Pancreas (tissue), 10 donors: ENCODE measurements at places on chromosomes 16 and 17.

DNA sequence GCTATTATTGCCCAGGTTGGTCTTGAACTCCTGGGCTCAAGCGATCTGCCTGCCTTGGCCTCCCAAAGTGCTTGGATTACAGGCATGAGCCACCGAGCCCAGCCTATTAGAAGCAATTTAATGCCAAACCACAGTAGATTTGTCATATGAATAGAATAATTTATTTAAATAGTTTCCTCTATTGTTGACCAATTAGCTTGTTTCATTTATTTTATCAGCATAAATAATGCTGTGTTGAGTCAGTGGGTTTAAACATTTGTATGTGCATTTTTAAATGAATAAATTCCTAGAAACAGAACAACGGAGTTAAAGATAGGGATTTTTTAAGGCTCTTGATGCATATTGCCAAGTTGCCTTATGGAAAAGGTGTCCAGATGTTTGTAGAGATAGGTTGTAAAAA, 26.7 kb downstream of the FTO start:
- no peak for DNase-seq

DNA sequence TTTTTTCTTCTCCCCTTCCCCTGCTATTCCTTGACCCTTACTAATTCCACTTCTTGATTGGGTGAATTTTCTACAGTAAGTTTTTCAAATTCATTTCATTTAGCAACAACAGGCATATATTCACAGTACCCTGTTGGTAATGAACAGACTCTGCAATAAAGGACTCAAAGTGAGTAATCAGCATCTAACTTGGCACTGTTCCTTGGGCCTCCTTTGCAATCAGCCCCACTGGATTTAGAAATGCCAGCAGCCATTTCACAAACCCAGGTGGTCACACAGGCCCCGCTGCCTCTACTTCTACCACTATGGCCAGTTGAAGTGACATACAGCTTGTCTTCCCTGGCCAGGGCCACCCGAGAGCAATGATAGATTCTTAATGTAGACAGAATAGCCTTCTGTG, 113.8 kb downstream of the CYB561 start:
- DNase-seq = no peak

- DNase-seq = no peak
Measured at GRCh38 chr17:50072925-50073324, 17.0 kb downstream of the ITGA3 start.

DNA sequence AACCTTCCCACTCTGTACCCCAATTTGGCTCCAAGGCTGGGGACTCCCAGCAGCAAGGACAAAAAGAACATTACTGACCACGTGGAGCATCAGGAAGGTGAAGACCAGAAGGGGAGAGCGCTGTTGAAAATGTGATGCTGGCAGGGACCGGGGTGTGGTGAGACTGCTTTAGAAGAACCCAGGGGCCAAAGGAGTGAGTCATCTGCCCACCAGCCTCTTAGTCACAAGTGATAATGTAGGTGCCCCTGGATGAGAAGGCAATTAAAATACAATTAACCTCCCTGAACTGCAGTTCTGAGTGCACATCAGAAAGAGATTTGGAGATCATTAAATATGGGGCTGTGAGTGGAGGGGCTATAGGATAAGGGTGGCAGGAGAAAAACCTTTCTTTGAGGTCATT, 366.6 kb upstream of the CCL2 start:
- DNase-seq = no peak

DNA sequence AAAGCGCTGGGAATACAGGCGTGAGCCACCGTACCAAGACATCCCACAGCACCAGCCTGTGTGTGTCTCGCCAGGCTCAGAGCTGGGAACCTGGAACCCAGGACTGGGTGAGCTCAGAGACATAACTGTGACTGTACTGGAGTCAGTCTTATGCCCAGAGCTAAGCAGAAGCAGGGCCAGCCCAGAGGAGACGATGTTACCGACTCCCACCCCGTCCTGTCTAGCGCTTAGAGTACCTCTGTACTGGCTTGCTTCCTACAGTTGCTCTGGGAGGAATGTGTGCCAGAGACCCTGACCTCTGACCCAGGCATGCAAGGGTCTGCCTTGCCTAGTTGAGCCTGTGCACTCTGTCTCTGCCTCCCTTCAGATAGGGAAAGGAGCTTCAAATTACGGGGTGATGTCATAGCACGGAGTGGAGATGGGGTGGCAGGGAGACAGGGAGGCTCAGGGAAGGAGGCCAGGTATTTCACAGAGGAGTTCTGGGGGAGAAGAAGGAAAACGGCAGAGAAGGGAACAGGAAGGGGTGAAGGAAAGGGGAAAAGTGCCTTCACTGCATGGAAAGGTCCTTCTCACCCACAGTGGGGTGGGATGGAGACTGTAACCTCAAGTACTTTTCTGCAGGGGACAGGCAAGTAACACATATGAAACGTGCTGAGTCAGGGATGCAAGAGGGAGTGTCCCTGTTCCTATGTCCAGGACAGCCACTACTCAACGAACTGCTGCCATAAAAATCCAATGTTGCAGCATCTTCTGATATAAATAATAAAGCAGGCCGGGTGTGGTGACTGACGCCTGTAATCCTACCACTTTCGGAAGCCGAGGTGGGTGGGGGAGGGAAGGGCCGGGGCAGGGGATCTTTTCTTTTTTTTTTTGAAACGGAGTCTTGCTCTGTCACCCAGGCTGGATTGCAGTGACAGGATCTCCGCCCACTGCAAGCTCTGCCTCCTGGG, 5.8 kb upstream of the ARMC5 start:
- no peak for DNase-seq

DNA sequence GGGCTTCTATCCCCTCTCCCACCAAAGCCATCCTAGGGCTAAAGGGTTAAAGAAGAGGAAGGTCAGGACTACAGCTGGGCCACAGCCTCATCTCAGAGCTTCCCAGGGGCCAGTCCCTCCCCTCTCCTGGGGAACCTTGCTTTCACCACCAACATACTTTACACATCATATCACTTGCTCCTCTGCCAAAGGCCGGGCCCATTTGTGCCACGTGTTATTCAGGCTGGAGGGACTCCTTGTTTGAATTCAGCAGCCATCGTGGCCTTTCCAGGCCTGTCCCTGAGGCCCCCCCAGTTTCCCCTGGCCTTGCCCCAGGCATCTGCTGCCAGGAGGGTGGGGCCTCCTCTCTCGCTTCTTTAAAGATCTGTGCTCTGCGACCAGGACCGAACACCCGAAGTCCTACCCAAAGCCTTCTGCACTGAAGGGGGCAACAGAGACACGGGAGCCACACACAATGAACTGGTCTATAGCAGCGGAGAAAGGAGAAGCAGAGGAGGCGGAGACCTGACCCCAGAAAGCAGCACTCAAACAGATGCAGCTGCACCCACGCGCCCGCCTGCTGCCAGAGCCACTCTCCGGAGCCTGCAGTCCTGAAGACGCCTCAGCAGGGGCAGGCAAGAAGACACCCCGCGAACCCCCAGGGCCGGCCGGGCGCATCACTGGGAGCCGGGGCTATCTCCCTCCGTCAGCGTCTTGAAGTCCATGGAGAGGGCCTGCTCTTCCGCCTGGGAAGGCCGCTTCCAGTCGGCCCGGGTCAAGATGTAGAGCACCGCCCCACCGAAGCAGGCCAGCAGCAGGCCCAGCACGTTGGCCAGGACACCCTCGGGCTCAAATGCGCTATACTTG, 12.1 kb downstream of the CYB561 start:
- peak; percentile 83 for DNase-seq

- DNase-seq = no peak
Measured at GRCh38 chr17:57612202-57613071, 132.7 kb downstream of the CCDC182 start.

- no peak for DNase-seq
Measured at GRCh38 chr17:50596191-50597037, 35.9 kb downstream of the CACNA1G start.

DNA sequence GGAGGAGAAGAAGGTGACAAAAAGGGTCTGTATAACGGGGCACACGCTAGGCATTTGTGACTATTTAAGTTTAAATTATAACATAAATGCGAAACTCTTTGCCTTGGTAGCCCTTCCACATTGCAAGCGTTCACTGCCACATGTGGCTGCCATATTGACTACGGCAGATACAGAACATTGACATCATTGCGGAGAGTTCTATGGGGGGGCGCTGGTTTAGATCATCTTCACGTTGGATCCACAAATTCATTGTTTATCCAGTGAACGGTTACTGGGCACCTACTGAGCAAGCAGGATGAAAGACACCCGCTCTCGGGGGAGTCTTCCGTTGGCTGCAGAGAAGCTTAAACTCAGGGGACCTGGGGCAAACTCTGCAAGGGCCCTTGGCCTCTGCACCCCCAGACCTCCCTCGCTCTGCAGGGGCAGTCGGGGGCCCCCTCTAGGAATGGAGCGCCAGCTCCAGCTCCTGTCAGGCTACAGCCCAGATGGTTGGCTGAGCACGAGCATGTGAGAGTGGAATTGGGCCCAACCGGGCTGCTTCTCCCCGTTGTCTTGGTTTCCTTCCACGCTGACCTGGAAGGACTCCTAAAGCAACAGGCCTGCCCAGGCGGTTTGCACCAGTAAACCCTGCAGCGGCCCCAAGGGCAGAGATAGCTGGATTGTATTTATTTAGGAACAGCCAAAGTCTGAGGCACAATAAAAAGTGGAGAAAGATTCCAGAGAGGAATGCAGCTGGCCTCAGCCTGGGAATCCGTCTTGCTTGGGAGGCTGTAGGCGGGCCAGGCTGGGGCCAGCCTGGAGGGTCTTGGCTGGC, 172.2 kb downstream of the SEC14L1 start:
- no peak for DNase-seq

- no peak for DNase-seq
Measured at GRCh38 chr17:27747462-27748359, 52.6 kb downstream of the NOS2 start.

- DNase-seq = no peak
Measured at GRCh38 chr17:20097330-20097729, 88.2 kb downstream of the SPECC1 start.

GRCh38 chr16:87701505-87701921, 64.3 kb downstream of the KLHDC4 start:
- DNase-seq = peak; percentile 58

DNA sequence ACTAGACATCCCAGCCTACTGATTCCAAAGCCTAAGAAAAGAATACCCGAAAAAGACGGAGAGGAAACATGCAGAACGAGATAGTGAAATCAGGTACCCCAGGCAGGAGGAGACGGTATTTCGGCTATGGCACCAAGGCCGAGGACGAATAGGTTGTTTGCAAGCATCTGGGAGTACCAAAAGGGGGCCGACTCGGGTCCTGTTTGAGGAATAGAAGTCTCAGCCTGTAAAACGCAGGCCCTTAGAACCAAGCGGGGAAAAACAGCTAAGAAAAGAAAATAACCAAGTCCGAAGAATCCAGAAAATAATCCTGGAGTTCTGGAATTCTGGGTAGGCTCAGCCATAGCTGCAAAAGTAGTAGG, 537 bp downstream of the SLC35B1 start:
- no peak for DNase-seq

DNA sequence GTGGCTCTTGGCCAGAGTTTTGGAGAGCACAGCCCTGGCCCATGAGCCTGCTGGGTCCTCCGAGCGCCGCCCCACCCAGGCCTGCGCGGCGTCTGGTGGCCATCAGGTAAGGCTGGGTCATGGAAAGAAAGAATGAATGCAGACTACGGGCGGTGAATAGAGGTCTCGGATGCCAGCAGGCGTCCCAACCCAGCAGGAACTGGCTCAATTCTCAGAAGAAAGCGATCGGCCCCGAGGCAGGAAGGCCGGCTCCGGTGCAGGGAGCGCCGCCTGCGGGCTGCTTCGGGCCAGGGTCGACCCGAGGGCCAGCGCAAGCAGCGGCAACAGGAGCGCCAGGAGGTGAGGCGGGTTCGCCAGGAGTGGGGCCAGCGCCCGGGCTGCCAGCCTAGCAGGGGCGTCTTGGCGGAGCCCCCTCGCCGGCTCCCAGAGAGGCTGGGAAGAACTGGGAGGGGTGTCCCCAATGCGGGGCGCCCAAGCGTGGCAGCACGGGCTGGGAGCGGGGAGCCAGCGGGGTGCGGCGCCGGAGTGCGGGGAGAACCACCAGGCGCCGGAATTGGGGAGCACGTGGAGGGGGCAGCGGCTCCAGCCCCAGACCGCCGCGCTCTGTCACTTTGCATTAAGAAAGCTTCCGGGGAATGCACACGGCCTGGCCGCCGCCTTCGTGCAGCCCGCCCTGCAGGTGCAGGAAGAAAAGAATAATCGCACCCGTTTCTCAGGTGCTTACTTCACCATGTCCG, 7.1 kb upstream of the TMC5 start:
- peak; percentile 48 for DNase-seq

DNA sequence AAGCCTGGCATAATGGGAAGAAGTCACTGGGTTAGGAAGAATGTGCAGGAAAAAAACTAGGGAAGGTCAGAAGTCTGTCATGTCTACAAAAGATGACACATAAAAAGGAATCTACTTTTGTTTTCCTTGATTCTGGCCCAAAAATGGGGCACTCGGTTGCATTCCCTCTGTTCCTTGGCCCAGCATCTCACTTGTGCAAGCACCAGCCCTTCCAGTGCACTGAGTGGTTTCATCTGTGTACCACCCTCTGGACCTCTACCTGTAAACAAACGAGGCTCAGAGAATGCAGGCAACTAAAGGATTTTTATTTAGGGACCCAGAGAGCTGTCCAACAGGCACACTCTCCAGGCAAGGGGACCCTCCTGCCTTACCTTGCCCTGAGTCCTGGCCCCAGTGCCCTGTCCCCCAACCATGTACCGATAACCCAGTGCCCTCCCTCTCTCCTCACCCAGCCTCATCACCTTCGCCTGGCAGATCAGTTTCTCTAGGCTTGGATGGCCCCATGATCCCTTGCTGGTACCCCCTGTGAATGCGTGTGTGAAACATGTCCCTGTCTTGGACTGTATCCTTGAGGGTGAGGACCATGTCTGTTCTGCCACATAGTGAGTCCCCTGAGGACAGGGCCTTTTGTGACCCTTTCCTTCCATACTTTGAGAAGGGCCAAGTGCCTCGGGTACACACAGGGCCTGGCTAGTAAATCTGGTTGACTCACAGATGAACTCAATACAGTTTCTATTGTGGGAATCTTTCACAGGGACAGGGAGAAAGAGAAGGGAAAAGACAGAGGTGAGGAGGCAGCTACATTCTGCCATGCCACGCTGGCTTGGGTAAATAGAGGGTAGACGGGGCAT, 13.3 kb downstream of the NXPH3 start:
- no peak for DNase-seq

DNA sequence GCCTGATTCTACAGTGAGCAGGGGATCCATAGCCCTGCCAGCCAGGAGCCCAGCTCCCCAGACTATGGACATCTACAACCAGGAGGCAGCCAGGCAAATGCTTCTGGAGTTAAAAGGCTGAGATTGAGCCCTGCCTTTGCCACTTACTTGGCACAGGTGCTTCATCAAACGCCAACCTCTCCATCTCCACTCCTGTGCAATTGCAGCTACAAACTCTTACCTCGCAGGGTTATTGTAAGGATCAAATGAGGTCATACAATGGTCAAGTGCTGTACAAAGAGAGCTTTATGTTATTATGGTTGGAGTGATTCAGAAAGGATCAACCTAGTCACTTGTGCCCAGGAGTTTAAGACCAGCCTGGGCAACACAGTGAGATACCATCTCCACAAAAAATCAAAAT, 9.8 kb upstream of the MYO18A start:
- DNase-seq = no peak

DNA sequence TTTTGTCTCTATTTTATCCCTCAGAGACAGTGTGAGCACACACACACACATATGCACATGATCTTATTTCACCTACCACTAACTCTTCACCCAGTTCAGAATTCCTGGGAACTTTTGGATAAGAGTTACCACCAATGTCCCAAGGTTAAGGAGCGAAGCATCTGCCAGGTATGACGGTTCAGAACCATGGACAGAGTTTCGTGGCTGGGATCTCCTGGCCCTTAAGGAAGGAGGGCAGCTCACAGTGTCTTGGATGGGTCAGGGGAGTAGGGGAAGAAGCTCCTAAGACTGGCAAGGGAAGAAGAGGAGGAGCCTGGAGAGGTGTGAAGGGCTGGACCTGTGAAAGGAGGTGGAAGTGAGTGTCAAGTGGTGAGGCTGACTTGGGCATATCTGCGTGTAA, 23.0 kb upstream of the TMEM132E start:
- DNase-seq = no peak
